ENCODE measurements at places on chromosomes 3 and 15. TPM values are rescaled to one million over a fixed set of nuclear protein-coding genes. Genes with fewer than 3 reads are reported as not detected.

CCDC51 gene
- total RNA-seq = 6.0 TPM

UBAP1L gene
- total RNA-seq = 3.9 TPM

EEF1AKMT4 gene
- total RNA-seq = 1.7 TPM

RARB gene
- total RNA-seq = 70.7 TPM

SLC25A36 gene
- 251 TPM for total RNA-seq

TGM5 gene
- 0.26 TPM for total RNA-seq

DZIP3 gene
- total RNA-seq = 39.2 TPM

LINGO1 gene
- 1.8 TPM for total RNA-seq

ATP13A5 gene
- total RNA-seq = not detected

GRCh38 chr3:184523825-184524615 is 37.6 kb upstream of the EPHB3 start:
- DNase-seq = no peak

DNA sequence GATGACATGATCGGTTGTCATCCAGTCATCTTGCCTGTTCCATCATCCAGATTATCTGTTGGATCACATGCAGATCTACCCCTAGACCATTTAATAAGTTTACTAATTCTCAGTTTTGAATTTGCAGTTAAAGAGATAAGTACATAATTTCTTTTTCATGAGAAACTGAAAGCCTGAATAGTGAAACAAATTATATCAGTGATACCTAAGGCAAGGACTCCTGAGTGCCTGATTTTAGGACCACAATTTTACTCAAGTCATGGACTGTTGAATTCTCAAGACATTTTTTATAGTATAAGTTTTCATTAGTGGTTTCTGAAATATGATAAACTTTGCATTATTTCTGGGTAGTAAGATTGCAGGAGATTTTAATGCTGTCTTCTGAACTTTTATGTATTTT is 13.2 kb downstream of the SIDT1 start:
- DNase-seq = no peak

- no peak for DNase-seq
Observed at GRCh38 chr3:72888546-72889309, 882 bp downstream of the GXYLT2 start.

GRCh38 chr3:102617381-102617780 is 182.6 kb downstream of the ZPLD1 start:
- DNase-seq = no peak

DNA sequence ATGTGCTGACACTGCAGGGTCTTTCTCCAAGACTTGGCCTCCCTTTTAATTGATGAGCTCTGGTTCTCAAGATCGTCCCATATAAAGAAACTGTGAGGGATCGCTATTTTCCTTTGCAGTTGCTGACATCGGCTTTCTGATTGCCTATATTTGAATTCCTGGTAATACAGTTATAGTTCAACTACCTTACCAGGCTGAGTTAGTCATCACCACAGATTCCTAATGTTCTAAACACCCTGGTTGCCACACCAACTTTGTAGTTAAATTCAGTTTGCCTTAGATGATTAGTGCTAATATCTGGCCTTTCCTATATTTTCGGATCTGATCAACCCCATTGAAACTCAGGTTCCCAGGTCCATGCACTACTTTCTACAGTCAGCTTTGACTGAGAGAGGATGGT is 125.0 kb downstream of the GMNC start:
- DNase-seq = no peak

DNA sequence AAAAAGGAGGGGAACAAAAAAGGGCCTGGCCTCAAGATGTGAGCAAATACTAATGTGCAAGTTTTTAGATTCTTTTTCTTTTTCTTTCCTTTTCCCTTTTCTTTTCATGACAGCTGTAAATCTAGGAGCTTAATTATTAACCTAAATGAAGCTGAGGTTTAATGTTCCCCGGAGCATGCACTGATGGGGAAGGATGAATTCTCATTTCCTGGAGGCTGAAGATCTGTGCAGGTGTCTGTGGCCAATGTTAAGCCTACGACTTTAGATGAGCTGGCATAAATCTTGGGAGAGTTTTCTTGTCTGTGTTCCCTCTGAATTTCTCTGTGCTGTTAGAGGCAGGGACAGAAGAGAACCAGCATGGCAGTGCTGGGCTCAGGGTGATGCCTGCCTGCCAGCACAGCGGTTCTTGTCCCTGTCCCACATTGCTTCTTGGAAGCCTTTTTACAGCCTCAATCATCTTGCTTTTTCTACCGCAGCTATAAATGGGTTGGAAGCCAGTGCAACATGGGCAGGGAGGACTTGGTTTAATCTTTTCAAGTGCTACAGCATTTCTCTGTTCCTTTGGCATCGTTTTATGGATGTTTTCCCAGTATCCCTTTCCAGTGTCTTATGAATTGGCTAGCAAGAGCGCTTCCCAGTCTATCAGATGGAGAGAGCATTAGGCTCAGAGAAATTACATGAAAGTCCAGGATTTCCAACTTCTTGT is 119.1 kb downstream of the ATG7 start:
- no peak for DNase-seq

- DNase-seq = no peak
Observed at GRCh38 chr3:65177960-65178376, 490.2 kb upstream of the ADAMTS9 start.

GRCh38 chr3:18103591-18103990 is 321.5 kb downstream of the SATB1 start:
- no peak for DNase-seq

GRCh38 chr3:37729119-37729518 is 132.6 kb upstream of the CTDSPL start:
- no peak for DNase-seq

DNA sequence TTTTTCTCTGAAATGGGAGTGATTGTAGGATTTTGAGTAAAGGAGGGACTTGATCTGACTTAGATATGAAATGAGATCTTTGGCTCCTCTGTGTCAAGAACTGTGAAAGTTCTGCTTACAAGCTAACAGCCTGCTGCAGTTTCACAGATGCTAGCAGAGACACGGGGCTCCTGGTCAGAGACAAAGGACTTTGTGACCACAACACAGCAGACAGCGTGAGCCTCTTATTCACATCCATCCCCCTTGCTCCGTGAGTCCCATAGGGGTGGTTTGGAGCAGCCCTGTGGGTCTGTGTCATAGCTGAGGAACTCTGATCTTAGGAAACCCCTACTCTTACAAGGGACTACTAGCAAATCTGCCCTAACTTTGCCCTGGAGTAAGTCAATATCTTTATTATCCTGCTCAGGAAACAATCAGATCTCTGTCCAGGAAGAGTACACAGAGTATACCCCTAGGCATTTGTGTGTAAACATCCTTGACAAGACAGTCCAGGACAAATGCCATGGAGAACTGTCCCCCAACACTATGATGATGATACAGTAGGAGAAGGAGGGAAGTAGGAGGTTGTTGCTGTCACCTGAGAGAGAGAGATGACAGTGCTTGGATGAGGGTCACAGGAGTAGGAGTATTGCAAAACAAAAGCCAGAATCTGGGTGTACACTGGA is 80.0 kb downstream of the CLSTN2 start:
- DNase-seq = no peak

DNA sequence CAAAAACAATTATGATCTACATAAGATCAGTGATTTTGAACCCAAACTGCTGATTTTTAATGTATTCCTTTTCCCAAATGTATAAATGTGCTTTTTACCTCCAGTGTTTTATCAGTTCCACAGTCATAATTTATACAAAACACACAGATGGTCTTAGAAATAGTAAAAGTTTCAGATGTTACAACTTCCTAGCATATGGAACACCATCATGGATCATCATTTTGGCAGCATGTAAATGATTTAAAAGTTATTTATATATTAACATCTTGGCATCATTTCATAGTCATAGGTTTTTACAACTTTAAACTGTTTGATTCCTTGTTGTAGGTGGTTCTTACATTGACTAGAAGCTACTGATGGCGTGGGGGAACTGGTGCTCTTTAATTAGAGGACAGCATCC is 1025.3 kb downstream of the ROBO1 start:
- no peak for DNase-seq

DNA sequence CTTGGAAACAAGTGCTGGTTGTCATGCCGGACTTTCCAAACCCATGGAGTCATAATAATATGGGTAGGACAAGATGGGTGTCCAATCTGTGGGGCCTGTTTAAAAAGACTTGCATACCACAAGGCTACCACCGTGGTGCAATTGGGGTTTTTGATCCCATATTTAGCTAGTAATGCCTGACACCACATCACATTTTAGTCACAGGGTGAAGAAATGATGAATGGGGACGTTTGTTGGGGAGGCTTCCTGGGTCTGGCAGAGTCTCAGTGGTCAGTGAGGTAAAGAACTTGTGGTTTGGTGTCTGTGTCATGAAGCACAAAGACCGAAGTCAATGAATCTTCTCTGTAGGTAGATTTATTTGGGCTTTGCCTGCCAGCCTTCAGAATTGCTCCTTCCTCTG is 31.0 kb downstream of the P3H2 start:
- DNase-seq = no peak

DNA sequence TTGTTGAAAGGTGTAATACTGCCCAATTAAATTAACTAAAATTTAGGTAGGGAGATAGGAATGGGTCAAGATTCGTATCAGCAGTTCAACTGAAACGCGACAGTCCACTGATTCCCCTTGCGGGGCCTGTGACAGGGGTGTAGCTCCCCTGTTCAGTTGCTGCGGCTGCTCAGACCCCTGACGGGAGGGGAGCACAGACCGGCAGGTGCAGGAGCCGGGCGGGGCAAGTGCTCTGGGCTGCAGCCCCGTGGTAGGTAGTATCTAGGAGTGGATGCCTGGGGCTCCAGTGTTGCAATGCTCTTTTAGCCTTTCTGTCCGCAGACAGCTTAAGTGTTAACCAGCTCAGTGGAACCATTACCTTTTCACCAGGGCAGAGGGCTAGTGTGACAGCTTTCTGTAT is 164.9 kb downstream of the ROBO2 start:
- DNase-seq = no peak

- no peak for DNase-seq
Observed at GRCh38 chr3:149247008-149247710, 25.5 kb upstream of the CP start.

DNA sequence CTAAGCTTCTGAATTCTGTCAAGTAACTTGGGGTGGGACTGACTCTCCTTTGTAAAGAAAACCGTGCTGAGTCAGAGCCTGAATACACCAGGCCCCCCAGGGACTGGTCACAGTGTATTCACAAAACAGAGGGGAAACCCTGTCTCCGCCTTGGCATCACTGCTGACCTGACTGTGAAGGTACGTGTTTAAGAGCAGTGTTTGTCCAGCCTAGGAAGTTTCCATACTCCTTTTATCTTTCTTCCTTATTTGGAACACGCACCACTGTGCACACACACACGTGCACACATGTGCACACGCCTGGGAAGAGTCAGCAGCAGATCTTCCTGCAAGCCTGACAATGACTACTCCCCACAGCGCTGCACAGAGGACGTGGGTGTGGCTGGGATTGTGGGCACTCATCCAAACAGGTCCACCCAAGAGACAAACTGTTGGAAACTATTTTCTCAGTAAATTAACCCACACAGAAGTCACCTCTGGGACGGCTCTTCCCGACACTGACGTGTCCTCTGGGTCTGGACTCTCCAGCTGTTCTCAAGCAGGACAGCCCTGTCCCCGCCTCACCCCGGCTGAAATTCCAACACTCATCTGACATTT is 87.7 kb downstream of the ATP10A start:
- no peak for DNase-seq

DNA sequence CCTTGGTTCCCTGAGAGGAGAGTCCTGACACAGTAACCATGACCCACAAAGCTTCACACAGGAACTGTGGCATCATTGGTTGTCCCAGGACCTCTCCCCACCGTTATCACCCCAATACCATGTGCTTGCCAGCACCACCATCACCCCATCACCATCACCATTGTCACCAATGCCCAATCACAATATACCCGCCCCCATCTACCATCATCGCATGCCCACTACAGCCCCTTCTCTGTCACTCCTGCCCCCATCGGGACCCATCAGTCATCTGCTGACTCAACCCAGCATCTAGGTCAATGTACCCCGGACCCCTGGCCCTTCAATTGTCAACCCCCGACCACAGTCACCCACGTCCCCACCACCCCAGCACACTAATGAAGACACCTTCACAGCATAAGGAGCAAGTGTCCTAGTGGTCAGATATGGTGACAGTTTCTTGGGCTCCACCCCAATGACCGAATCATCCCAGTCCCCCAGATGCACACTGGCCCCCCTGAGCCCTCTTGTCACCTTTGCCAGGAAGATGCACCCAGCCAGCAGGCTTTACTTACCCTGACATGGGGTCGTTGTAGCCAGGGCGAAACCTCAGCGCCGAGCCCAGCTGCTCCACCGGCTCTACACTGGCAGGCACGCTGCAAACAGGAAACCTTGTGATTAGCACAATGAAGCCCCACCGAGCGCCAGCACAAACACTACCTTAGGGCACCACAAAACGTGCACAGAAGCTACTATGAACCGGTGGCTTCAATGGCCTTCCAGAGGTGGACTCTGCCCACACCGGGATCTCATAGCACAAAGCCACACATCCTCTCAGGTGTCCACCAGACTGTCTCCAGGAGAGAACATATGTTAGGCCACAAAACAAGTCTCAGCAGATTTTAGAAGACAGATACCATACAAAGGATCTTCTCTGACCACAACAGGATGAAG is 25.1 kb downstream of the SHISA5 start:
- no peak for DNase-seq

DNA sequence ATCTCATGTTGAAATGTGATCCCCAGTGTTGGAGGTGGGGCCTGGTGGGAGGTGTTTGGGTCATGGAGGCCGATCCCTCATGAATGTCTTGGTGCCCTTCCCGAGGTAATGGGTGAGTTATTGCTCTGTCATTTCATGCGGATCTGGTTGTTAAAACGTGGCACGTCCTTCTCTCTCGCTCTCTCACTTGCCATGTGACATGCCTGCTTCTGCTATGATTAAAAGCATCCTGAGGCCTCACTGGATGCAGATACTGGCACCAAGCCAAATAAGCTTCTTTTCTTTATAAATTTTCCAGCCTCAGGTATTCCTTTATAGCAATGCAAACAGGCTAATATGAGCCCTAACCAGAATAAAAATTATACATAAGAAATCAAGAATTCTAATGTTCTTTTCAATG is 31.7 kb upstream of the HACD2 start:
- no peak for DNase-seq

DNA sequence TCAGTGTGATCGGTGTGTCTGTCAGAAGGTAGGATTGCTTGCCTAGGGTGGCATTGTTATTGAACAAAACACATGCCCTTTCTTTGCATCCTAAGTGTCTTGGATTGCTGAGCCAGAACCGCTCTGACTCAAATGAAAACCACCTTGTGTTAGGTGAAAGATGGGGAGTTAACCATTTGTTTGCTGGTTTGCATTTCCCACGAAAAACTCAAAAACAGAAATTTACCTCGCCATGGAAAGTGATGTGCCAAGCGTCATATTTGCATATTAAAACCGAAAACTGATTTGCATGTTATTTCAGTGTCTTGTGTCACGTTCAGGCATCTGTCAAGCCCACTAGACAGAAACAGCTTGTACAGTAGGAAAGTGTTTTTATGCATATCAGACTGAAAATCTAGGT is 474.6 kb upstream of the TPRG1 start:
- no peak for DNase-seq

GRCh38 chr15:66474135-66474534 is 23.4 kb downstream of the SNAPC5 start:
- DNase-seq = no peak

GRCh38 chr15:69076756-69077155 is 62.3 kb downstream of the NOX5 start:
- DNase-seq = no peak

GRCh38 chr3:127865941-127866340 is 43.6 kb upstream of the MGLL start:
- DNase-seq = no peak
